LNCaP clone FGC (cell line): ENCODE measurements at places on chromosomes 7 and 10.

DNA sequence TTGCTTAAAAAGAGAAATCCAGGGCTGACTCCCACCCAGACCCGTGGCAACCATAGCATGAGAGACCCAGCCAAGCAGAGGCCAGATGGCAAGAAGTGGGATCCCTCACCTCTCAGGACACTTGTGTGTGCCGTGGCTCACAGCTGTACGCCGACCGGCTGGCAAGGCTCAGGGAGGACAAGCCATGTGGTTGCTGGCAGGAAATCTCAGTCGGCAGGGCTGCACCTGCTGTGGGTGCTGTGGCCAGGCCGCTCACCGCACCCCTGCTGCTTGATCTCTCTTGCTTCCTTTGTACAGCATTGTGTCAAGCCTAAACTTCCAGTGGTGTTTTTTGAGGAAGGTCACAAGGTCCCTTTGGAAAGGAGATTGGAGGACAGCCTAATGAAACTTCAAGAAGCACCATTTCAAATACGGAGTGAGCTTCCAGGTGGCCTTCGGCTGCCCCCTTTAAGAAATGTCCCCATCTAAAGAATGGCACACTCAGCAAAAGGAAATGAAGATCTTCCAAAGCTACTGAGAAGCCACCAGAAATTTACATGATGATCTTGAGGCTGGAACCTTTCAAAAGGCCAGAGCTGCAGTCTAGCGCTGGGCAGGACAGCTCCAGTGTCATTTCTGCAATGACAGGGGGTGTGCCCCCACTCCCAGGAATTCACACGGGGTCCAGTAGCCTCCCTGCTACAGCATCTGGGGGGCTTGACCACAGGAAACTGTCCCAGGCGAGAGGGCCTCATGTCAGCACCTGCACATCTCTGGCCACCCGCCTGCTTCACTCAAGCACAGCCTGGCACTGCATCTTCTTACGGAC, 409.0 kb upstream of the MGMT start:
- no peak for DNase-seq

- no peak for DNase-seq
Measured at GRCh38 chr10:75109459-75109778, 2.0 kb upstream of the SAMD8 start.

DNA sequence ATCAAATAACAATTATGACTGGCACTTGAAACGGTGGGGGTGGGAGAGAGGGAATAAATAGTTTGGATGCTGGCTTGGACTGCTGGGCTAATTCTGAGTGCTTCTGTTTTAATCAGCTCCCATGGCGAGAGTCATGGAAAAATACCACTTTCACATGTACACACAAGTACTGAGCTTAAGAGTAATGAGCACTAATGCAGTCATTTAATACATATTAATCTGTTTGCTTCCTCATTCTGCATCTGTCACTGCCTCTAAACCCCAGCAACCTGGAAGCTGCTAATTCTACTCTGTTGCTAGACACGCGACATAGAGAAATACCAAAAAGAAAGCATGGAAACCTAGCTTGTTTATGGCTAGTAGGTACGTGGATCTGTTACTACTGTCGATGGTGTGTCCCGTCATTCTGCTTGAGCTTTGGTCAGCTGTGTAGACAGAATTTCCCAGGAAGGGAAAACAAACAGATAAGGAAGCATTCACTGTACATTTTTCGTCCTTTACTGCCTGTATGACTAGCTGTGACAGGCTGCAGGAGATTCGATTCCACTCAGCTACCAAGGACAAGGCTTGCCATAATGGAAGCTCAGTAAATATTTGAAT, 238.8 kb downstream of the BAMBI start:
- no peak for DNase-seq

DNA sequence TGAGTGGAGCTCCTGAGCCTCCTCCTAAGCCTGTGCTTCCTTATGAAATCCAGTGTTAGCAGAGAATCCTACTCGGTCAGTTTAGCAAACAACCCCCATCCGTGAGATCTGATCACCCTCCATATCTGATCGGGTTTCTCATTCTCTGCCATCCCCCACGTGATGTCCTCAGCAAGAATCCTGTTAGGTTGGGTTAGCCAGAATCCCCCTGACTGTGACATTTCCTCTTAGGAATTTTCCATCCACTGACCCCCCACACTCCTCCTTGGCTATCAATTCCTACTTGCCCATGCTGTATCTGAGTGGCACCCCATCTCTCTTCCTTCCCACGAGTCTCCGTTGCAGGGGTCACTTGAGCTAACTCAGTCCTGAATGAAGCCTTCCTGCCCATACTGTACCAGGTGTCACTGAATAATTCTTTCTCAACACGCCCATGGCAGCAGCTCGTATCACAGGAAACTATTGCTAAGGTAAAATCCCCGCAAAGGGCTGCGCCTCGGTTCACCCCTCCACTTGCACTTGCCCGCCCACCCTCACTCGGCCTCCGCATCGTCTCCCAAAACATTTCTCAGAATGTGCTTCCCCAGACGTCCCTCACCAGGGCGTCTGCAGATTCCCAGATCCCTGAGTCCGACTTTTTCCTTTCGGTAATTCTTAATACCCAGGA, 44.1 kb downstream of the MYOF start:
- DNase-seq = no peak

- DNase-seq = no peak
Measured at GRCh38 chr10:62243647-62243997, 25.0 kb downstream of the RTKN2 start.

DNA sequence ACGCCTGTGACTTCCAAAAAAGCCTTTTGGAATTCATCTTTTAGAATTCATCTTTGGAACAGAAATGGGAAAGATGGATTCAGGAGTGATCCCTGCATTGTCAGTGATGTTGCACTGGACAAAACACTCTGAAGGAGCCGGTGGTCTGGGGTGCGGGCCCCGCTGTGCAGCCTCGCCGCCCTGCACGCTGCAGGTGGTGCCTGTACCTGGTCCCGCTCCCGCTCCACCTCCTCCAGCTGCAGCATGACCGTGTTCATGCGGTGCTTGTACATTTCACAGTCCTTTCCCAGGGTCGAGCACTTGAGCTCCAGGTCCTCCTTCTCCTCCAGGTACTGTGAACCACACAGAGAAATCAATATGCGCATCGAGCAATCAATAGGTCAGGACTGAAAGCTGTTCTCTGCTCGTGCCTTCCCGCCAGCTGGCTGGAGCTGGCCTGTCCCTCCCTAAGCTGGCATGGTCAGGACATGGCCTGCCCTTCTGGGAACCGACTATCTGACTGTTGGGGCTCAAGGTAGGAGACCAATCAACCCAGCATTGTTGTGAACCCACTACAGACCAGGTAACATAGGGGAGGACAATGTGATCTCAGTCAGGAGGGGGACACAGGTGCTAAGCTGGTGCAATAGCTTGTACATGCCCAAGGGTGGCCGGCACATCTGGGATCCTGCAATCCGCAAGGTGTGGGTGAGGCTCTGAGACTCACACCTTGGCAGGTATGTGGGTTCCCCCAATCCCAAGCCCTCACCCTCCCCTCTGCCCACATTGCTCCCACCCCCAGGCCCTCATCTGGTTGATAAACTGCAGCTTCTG, 93.8 kb upstream of the GNA12 start:
- DNase-seq = no peak

DNA sequence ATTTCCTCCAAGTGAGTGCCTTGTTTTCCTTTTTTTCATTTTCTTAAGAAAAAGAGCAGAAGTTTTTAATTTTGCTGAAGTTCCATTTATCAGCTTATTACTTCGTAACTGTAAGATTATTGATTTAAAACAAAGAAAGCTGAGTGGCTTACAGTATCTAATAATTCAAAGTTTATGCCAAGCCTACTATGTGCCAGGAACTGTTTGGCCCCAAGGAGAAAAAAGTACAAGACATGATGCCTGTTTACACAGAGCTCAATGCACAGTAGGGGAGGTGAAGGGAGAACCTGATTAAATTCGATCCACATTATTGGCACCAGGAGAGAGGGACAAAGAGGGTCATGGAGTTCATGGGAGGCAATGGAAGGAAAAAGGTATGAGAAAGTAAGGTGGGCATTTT, 419.3 kb upstream of the ZMIZ1 start:
- peak; percentile 15 for DNase-seq

DNA sequence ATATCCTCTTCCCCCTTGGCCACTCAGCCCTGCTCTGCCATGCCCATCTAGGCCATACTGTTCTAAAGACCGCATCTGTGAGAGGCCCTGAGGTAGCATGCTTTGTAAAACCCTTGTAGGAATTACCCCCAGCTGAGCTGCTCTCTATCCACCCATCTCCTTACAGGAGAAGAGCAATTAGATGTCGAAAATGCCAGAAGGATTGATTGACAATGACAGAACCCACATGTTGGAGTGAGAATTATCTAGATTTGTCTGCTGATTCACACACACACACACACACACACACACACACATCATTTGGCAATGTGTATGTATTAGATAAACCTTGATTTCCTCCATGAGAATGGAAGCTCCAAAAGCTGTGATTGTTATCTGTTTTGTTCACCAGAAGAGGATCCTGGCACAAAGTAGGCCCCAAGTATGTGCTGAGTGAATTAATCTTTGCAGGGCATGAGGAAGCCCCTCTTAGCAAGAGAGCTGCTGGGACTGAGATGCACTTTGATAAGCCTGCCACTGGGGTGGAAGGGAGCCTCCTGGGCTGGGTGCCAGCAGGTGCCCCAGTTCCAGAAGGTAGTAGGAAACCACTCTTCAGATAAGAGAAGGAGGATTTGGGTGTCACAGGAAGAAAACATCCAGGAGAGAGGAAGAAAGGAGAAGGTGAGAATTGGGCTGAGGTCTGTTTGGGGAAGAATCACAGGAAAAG, 187.5 kb upstream of the ADO start:
- no peak for DNase-seq

DNA sequence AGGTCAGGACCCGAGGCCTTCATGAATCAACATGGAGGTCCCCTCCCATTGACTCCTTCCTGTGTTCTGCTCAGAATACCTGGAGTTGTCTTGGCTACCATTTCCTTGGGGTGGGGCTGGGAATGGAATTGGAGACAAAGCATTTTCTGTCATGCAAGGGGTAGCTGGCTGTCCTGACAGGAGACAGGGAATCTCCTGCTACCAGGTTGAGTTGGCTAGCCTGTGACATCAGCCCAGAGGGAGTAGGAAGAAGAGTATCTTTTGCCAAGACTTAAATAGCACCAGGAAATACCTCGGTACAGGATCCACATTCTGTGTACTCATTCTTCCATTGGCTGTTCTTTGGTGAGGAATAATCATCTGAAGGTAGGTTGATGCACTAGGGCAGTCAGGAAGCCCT, 4.9 kb downstream of the ZDHHC16 start:
- DNase-seq = no peak

DNA sequence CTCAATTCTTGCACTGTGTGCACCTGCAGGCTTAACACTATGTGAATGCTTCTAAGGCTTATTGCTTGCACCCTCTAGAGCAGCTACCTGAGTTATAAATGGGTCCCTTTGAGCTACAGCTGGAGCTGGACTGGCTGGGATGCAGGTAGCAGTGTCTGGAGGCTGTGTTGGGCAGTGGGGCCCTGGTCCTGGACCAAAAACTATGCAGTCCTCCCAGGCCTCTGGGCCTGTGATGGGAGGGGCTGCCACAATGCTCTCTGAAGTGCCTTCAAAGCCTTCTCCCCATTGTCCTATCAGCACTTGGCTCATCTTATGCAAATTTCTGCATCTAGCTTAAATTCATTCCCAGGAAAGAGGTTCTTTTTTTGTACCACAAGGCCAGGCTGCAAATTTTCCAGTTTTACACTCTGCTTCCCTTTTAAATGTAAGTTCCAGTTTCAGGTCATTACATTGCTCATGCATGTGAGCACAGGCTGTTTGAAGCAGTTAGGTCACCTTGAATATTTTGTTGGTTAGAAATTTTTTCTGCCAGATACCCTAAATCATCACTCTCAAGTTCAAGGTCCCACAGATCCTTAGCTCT, 26.0 kb downstream of the KBTBD2 start:
- DNase-seq = no peak

DNA sequence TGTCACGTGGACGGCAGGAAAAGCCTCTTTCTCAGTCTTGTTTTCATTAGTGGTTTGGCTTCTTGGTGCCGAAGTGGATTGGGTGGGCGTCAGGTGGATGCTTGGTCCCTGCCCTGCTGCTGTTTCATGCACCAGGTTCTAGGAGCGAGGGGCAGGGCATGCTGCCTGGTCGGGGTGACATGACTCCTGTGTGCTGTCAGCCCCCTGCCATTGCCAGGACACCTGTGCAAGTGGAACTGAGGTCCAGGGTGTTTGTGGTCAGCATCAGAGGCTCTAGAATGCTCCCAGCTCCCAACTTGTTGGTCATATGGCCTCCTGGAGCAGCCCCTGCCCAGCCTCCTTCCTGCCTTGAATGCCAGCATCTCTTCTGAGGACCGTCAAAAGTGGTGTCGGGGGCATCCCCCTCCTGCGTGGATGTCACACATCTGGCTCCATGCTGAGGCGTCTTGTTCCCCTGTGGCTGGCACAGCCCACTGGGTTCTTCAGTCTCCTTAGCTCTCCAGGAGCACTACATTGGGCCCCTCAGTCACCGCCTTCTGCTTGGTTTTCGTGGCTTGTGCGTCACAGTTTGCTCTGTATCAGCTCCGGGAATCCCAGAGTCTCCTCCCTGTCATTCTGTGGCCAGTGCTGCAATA, 24.8 kb downstream of the ADCY1 start:
- DNase-seq = no peak

- peak; percentile 81 for DNase-seq
Measured at GRCh38 chr10:3830946-3831345, 45.9 kb upstream of the KLF6 start.

GRCh38 chr10:77837248-77837924, 89.2 kb downstream of the DLG5 start:
- DNase-seq = no peak

- no peak for DNase-seq
Measured at GRCh38 chr10:90598513-90598912, 259.3 kb downstream of the HTR7 start.
